ENCODE measurements at places on chromosomes 16 and 17.

- no peak for DNase-seq
Observed at GRCh38 chr16:47004652-47005051, 31.2 kb upstream of the DNAJA2 start.

DNA sequence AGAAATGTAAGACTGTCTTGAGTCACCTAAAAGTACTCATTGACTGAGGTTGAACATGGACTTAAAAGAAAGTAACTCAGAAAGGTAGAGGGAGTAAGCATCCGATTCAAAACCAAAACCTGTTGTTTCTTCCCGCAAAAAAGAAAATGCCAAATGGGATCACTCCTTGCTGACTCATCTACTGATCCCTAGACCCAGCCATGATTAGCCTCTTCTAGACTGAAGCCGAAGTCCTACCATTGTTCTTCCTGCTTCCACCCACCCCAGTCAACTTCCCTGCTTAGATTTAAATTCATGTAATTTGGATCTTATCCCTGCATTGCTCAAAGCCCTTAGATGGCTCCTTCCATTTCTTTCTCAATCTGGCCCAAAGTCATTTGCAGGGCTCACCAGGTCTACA is 760.5 kb upstream of the SOX9 start:
- no peak for DNase-seq

GRCh38 chr17:50890675-50891516 is 24.7 kb upstream of the TOB1 start:
- DNase-seq: no peak

DNA sequence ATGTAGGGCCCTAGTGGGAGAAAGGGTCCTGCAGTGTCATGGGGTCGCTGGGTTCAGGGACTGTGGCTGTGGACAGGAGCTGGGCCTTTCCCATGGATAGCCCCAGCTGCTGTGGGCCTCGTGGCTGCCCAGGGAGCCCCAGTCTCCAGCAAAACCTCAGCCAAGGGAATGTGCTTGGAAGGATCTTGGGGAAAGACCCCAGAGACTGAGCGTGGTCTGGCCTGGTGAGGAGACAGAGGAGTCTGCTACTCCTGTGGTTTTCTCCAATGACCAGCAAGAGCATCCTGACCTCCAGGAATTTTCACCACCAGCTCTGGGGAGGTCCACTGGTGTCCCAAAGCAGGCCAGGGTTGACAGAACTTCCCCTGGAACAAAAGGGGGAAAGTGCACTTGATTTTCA is 42.3 kb downstream of the RNF112 start:
- DNase-seq: peak; percentile 82

DNA sequence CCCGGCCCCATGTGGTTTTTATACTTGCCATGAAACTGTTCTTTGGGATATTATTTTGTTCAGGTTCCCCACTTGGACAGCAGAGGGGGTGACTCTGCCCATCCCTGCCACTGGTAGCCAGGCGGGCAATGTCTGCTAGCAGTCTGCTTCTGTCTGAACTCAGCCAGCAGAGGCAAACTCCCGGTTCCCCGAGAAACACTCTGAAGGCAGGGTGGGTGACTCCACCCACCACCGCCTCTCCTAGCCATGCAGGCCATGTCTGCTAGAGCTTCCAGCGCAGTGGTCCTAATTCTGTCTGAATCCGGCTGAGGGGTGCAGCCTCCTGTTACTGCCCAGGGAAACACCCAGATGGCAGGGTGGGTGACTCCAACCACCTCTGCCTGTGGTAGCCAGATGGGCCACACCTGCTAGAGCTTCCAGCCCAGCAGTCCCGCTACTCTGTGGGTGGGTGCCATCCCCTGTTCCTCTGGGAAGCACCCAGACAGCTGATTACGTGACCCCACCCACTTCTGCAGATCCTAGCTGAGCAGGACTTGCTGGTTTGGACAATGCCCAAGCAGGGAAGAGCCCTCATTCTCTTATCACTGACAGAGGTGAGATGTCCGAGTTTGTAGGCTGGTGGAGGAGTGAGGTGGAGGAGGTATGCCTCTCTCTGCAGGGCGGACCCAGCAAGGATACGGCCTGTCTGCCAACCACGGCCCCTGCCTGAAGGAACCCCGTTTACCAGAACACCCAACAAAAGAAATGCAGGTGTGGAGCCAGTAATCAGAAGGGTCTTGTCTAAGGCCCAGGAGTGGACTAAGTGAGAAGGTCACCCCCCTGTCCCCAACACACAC is 22.4 kb downstream of the NLRP1 start:
- no peak for DNase-seq

DNA sequence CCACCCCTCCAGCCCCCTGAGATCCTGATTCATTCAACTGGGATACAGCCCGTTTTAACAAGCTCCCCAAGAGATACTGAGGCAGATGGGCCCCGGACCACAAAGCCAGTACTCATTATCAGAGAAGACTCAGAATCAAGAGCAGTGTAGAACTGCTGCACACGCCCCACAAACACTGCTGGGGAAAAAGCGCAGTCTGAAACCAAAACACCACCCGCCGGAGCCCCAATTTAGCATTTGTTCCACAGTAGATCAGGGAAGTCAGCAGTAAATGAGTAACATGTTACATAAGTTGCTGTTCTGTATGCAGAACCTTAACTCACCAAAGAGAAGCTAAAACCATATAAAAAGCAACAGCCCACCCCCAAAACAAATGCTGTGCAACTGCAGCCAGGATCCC is 123.6 kb downstream of the CDYL2 start:
- no peak for DNase-seq

DNA sequence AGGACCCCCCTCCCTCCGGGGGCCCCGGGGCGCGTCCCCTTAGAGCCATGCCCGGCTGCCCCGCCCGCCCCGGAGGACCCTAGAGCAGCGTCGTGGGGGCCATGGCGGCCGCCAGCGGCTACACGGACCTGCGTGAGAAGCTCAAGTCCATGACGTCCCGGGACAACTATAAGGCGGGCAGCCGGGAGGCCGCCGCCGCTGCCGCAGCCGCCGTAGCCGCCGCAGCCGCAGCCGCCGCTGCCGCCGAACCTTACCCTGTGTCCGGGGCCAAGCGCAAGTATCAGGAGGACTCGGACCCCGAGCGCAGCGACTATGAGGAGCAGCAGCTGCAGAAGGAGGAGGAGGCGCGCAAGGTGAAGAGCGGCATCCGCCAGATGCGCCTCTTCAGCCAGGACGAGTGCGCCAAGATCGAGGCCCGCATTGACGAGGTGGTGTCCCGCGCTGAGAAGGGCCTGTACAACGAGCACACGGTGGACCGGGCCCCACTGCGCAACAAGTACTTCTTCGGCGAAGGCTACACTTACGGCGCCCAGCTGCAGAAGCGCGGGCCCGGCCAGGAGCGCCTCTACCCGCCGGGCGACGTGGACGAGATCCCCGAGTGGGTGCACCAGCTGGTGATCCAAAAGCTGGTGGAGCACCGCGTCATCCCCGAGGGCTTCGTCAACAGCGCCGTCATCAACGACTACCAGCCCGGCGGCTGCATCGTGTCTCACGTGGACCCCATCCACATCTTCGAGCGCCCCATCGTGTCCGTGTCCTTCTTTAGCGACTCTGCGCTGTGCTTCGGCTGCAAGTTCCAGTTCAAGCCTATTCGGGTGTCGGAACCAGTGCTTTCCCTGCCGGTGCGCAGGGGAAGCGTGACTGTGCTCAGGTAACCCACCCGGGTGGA is 759 bp downstream of the ALKBH5 start:
- DNase-seq: no peak

DNA sequence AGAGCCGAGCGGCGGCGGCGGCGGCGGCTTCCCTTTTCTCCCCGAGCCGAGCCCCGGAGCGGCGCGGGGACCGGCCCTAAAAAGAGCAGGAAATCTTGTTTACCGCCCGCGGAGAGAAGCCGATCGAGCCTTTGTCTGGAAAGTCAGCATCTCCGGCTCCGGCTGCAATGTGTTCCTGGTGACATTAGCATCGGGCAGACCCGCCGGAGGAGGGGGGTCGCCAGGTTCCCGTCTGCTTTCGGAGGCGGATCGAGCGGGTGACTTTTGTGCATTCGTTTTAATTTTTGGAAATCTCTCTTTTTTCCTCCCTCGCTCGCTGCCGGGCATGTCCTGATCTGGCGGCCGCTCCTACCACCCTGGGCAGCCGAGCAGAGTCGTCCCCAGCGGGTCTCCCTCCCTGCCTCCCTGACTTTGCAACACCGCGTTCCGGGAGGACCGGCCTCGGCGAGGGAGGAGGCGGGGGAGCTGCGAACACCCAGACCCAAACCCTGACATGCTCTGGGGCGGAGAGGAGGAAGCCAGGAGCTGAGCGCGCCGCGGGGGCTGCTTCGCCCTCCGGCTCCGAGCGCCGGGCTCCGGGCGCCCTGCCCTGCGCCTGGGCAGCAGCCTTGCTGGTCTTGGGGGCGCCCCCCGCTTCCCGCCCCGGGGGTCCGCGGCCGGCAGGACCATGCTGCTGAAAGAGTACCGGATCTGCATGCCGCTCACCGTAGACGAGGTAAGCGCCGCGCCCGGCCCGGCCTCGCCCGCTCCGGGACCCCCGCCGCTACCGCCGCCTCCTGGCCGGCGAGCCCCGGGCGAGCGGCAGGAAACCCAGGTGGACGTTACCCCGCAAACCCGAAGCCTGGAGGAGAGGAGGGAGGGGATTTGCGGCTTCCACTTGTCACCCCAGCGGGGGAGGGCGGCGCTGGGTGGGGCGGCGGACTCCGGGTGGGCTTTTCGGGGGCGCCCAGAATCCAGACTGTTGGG is 690 bp downstream of the PITPNC1 start:
- DNase-seq: no peak

- DNase-seq: no peak
Observed at GRCh38 chr17:55210292-55210691, 54.5 kb upstream of the HLF start.

- no peak for DNase-seq
Observed at GRCh38 chr16:55701442-55702319, 45.9 kb downstream of the SLC6A2 start.

DNA sequence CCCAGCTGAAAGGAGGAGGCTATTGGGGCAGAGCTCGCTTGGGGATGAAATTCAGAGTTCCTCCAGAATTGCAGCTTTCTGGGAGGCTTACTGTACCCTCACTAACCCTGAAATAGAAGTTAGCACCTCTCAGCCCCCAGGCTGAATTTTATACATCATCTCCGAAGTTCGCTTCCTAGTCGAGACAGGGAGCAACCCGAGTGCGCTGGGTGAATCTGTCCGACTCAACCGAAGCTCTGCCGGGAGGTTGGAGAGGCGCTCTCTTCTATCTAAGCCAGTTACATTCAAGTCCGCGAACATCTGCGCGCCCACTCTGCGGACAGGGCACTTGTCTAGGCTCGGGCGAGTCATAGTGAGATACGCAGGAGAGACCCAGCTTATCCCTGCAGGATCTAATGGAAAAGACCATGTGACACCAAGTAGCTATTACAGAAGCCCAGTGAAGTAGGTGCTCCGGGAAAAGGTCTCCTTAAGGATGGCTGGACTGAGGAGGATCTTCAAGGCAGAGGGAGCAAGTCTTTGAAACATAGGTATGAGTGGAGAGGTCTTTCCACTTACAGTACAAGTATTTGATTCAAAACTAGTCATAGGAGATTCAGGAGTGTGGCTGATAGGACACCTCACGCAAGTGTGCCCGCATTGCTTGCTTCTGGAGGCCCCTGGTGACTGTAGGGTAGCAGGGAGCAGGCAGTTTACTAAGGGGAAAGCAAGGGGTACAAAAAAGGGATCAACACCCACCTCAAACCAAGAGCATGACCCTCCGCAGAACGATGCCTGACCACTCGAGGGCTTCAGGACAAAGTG is 646 bp upstream of the HES7 start:
- no peak for DNase-seq

DNA sequence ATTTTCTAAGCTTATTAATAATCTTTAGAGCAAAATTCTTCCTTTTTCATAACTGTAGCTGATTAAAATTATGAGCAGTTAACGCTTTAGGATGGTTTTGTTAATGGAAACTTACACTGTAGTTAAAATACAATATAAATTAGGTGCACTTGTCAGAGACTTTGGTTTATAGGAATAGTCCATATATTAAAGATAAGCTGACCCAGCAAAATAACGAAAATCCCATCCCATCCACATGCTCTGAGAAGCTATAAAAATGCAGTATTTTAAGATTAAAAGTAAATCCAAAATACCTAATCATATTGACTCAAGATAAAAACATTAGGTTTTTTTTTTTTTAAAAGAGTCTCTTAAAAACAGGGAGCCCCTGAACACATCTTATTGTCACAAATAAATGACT is 38.0 kb downstream of the CEP95 start:
- DNase-seq: no peak

DNA sequence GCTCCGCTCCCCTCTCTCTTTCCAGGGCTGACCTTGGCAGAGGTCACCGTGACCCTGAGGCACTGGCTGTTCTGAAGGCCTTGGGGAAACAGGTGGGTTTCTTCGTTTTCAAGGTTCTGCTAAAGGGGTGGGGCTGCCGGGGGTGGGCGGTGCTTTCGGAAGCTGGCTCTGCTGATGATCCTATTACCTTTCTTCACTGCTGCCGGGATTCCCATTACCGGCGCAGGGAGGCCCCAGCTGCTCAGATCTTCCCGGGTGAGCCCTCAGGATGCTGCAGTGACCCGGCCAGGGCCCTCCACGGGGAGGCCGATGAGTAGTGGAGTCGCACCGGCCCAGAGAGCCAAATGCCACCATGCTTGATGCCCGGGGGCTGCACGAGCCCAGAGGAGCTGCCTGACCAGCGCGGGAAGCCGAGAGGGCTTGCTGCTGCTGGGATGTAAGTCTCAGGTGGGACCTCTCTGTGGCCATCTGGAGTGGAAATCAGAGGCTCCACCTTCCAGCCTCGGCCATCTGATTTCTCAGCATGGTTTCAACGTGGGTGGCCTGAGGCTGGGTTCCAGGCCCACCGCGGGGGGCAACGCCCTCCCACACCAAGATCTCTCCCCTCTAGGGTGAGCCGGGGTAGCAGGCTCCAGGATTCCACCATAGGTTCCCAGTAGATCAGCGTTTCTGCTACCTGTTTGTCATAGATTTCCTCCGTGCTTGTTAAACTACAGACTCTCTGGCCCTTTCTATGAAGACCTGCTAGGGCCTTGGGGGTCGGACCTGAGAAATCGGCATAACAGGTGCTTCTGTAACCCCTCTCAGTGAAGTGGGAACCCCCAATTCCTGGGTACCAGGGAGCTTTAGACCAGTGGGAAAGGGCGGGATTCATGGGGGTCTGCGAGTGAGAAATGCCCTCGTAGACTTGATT is 21.6 kb upstream of the ADCY7 start:
- DNase-seq: no peak

DNA sequence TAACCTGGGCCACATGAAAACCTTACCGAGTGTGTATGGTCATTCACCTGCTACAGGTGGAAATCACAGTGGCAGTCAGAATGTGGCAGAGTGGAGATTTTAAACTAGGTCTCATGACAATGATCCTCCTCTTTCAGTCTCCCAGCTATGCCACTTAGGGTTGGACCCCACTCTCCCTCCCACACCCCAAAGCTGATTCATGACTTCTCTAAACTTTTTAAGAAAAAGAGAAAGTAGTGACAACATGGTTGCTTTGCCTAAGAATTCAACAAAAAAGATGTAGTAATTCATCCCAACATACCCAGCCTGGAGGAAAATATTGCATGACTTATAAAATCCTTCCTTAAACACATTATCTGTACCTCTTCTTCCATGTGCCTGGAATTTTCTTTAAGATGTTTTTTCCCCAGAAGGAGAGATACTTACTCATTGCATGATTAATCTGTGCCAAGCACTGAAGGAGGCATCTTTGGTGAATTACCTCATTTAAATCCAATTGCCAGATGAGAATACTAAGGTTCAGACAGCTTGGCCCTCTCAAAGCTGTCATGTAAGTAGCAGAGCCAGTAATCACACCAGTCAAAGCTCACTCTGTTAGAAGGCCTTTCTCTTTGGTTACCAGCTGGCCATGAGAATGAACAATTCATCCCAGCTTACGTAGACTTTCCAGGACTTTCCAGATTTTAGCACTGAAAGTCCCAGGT is 119.9 kb downstream of the COPRS start:
- DNase-seq: no peak
